ENCODE measurements at places on chromosomes 11 and 22.
A peak's percentile ranks its signal among the peaks of the same experiment; 100 is the strongest.

DNA sequence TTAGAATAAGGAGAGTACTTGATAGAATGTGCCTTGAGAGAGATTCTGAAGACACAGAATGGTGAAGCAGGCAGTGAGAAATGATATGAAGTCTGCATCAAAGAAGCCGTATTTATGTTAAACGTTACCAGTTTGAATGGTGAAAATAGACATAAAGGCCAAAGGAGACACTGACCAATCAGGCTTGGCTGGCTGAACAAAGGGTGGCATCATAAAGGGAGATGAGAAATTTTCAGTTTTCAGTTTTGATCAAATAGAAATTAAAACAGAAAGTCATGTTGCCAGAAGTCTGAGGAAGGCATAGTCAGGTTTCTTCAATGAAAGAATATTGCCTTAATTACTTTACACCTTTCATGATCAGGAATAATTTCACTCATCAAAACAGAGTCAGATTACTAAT lies 6.6 kb downstream of the OR51F1 start:
- DNase-seq = no peak

DNA sequence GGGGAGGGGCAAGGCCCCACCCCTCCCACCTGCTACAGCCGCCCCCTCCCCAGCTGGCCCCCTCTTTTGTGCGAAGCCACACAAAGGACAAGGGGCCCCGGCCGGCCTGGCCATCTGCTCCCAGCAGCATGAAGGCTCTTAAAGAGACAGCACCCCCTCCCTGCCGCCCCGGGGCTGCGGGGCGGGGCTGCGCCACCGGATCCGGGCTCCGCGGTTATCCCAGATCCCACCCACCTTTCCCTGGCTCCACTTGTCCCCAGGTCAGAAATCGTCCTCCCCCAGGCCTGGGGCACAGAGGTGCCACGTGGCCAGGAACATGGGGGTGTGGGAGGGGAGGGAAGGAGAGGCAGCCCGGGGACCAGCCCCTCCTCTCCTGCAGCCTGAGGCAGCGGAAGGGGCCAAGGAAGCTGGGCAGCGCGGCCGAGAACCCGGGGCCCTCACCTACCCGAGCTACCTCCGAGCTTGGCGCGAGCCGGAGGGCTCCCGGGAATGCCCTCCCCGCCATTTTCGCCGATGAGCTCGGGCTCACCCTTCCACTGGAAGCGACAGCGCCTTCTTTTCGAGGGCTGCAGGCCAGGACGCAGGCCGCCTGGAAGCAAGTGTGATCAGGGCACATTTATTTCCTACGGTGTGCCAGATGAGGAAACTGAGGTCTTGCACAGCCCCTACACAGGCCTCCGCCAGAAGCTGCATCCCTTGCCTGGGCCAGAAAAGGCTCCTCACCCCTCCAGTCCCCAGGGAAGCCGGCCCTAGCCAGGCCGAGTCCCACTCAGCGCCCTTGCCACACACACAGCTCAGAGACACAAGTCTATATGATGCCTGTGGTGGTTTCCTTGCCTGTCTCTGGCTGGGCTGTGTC lies 2.5 kb upstream of the RCOR2 start:
- peak; percentile 97 for DNase-seq

GRCh38 chr22:49330421-49331222 lies 497.1 kb downstream of the BRD1 start:
- DNase-seq = no peak

- no peak for DNase-seq
These were observed 5.7 kb downstream of the ZFTA start for GRCh38 chr11:63762654-63763495.
